ENCODE measurements at places on chromosomes 13 and 19.

- H3K36me3 ChIP-seq = no peaks in the 10 kb centered on the region
- H3K4me3 ChIP-seq = no peak overlapping the region
- no peaks in the 10 kb centered on the region for H3K4me1 ChIP-seq
- no peak overlapping the region for H3K27ac ChIP-seq
- H3K27me3 ChIP-seq = no peaks in the 10 kb centered on the region
- DNase-seq = no peak
These were observed 96.8 kb downstream of the SUCLA2 start for GRCh38 chr13:47904241-47904640.

- H3K36me3 ChIP-seq = no peaks in the 10 kb centered on the region
- no peak overlapping the region for H3K4me3 ChIP-seq
- no peak overlapping the region for H3K27ac ChIP-seq
- no peaks in the 10 kb centered on the region for H3K4me1 ChIP-seq
These were observed 340.4 kb upstream of the PCDH20 start for GRCh38 chr13:61756031-61756430.

- H3K4me3 ChIP-seq = no peak overlapping the region
- H3K36me3 ChIP-seq = no peaks in the 10 kb centered on the region
- no peak for DNase-seq
- H3K4me1 ChIP-seq = no peaks in the 10 kb centered on the region
These were observed 161.5 kb downstream of the KATNAL1 start for GRCh38 chr13:30145709-30146367.

DNA sequence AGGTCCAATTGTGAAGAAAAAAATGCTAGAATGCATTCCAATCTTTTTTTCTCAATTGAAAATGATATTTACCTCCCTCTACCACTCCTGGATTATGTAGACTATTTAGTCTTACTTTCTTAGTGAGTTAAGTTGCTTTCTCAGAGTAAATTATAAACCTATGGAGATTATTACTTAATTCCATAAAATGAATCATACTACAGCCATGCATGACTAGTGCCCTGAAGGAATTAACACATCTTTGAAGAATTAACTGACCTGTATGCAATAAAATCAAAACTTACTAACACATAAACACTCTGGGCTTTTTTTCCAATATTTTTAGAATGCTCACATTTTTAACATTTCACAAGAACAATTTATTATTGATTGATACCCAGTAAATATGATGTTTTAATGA, 379.4 kb upstream of the DACH1 start:
- H3K36me3 ChIP-seq = no peaks in the 10 kb centered on the region
- H3K4me1 ChIP-seq = no peaks in the 10 kb centered on the region
- H3K4me3 ChIP-seq = no peak overlapping the region
- no peaks in the 10 kb centered on the region for H3K27me3 ChIP-seq
- H3K27ac ChIP-seq = no peak overlapping the region
- no peak for DNase-seq

DNA sequence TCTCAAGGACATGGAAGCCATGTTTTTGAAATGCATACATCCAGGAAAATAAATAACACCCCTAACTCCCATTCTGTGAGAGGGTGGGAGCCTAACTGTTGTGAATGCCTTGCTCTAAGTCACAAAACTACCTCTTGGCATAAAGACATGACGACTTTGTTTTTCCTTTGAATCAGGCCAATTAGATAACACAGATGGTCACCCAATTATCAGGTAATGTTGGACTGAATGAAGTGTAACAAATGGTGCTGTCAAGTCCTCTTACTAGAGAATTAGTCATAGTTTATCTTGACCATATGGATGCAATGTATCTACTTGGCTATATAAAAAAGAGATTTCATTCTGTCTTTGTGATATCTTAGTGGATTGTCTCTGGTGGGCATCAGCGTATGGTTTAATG, 553.6 kb upstream of the ATXN8OS start:
- no peaks in the 10 kb centered on the region for H3K4me1 ChIP-seq
- H3K4me3 ChIP-seq = no peak overlapping the region
- H3K36me3 ChIP-seq = no peaks in the 10 kb centered on the region
- H3K27ac ChIP-seq = no peak overlapping the region

DNA sequence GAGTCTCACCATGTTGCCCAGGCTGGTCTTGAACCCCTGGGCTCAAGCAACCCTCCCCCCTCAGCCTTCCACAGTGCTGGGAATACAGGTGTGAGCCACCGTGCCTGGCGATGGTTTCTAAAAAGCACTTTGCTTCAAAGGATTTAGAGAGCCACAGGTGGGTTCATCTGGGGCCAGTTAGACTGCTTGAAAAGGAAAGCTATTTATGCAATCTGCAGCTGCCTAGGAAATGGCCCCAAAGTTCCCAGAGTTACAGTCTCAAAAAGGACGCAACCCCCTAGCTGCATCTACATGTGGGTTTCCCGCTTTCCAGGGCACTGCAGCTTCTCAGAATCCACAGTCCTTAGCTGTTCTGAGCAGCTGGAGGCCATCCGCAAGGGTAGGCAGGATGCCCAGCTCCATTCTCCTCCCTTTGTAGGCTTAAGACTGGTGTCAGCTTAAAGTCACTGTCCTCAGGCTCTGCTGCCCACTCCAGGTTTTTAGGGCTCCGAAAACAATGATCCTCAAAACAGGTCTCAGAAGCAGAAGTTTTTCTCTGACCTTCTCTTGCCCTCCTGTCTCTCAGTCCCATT, 41.4 kb downstream of the ZNF823 start:
- H3K27me3 ChIP-seq = no peaks in the 10 kb centered on the region
- peaks cover 10% of the 10 kb centered on the region for H3K4me1 ChIP-seq
- no peak for DNase-seq
- no peaks in the 10 kb centered on the region for H3K36me3 ChIP-seq
- H3K4me3 ChIP-seq = no peak overlapping the region
- no peak overlapping the region for H3K27ac ChIP-seq

GRCh38 chr13:98222081-98222554, 45.0 kb upstream of the RNF113B start:
- no peaks in the 10 kb centered on the region for H3K4me1 ChIP-seq
- H3K27me3 ChIP-seq = no peaks in the 10 kb centered on the region
- DNase-seq = no peak
- H3K27ac ChIP-seq = no peak overlapping the region

- DNase-seq = no peak
- no peak overlapping the region for H3K27ac ChIP-seq
- no peaks in the 10 kb centered on the region for H3K36me3 ChIP-seq
- no peaks in the 10 kb centered on the region for H3K27me3 ChIP-seq
- no peak overlapping the region for H3K4me3 ChIP-seq
- no peaks in the 10 kb centered on the region for H3K4me1 ChIP-seq
These were observed 87.8 kb downstream of the CCNA1 start for GRCh38 chr13:36520111-36520510.

DNA sequence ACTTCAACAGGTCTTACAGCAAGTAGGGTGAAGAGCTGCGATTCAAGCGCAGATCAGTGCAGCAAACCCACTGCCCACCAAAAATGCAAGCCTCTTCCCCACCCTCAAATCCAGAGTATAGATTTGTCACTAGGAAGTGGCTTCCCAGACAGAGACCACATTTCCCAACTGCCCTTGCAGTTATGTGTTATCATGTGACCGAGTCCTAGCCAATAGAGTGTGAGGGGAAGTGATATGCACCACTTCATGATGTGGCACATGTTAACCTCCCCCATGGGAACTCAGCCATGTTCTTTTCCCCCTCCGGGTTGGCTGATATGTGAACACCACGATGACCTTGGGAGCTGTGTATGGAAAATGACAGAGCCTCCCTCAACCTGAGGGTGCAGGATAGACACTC, 50.8 kb downstream of the MBD3L2B start:
- no peak overlapping the region for H3K4me3 ChIP-seq
- H3K4me1 ChIP-seq = no peaks in the 10 kb centered on the region
- H3K27ac ChIP-seq = no peak overlapping the region
- H3K27me3 ChIP-seq = no peaks in the 10 kb centered on the region
- no peak for DNase-seq
- no peaks in the 10 kb centered on the region for H3K36me3 ChIP-seq

- no peak for DNase-seq
- H3K27ac ChIP-seq = no peak overlapping the region
- no peaks in the 10 kb centered on the region for H3K36me3 ChIP-seq
- no peak overlapping the region for H3K4me3 ChIP-seq
- H3K4me1 ChIP-seq = no peaks in the 10 kb centered on the region
These were observed 36.1 kb upstream of the ANKRD10 start for GRCh38 chr13:110950819-110951570.

DNA sequence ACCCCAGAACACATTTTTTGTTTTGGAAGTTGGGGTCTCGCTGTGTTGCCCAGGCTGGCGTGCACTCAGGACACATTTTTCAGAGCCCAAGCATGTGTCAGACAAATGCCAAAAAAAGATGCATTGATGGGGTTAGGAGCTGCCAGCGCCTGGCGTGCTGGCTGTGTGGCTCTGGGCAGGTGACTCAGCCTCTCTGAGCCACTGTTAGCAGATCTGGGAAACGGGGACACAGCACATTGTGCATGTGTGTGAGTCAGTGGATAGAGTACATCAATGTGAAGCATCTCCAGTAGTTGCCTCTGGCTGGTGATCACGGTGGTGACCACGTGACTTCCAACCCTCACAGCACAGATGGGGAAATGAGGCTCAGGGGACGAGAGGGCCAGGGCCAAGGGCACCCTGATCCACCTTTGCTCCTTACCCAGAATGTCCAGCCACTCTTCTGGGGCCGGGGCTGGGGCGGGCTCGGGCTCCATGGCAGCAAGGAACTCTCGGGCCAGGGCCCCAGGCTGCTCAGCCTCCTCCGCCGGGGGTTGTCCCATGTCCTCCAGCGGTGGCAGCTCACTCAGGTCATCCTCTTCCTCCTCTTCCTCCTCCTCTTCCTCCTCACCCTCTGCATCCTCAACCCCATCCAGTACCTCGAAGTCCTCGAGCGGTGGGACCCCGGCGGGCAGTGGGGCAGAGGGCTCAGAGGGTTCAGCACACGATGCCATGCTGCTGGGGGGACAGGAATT, 1.9 kb downstream of the FKBP8 start:
- H3K4me3 ChIP-seq = no peak overlapping the region
- peak; percentile 17 for DNase-seq
- H3K36me3 ChIP-seq = peaks cover 53% of the 10 kb centered on the region
- peak overlapping the region; percentile 97 for H3K27ac ChIP-seq

DNA sequence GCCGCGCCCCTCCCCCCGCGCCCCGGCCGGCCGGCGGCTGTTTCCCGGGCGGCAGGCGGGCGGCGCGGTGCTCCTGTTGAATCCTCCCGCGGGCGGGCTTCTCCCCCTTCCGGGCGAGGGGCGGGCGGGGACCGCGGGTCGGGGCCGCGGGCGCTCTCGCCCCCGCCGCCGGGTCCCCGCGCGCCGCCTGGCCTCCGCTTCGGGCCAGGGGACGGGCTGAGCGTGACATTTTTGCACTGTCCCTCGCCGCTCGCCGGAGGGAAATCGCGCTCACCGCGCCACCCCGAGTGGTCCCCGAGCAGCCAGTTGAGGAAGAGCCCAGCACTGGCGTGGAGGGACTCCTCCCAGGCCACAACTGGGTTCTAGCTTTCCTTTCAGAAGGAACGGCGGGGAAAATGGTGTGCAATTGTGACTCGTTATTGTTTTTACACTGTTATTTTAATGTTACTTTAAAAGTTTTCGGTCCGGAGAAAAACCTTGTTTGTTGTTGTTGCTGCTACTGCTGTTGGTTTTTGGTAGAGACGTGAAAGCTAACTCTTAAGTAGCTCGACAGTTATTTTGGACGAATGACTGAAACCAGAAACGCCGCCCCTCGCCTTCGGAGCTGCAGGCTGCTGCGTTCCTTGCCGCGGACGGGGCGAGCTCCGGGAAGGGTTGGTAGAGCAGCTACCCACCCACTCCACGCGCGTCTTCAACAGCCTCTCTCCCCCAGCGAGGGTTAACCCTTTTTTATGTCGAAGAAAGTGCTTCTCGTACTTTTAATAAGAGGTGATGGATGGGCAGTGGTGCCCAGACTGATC, 959 bp downstream of the PDS5B start:
- H3K36me3 ChIP-seq = no peaks in the 10 kb centered on the region
- peak overlapping the region; percentile 98 for H3K27ac ChIP-seq
- peak overlapping the region; percentile 87 for H3K4me3 ChIP-seq
- H3K4me1 ChIP-seq = no peaks in the 10 kb centered on the region
- peak; percentile 59 for DNase-seq

DNA sequence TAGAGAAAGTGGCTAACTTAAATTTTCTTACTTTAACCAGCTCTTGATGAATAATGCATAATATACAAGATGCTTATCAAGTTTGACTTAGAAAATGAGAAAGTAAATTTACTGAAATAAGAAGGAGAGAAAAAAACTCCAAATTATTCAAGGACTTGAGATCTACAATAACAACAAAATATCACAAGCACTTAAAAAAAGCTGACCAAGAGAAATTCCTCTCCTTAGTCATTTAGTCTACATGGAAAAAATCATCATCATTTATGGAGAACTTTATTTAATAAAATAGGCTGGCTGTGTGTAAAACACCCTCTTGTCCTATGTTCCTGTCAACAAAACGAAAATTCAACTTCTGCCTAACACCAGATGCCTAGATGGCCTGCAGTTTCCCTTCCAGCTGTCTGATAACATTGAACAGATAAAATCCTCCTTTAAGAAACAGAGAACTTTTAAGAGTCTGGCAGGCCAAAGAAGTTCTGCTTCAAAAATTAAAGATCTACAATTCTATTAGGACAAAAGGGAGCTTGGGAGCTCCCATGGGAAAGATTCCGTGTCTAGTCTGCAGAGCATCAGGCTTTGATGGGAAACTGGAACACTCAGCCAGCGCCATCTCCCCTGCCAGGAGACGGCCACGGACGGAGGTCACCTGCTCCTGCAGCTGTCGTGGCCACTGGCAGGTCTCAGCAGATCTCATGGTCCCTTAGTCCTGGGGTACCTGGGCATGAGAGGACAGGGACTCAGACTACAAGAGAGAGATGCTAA, 37.9 kb upstream of the ATP11A start:
- DNase-seq = no peak
- H3K36me3 ChIP-seq = no peaks in the 10 kb centered on the region
- no peak overlapping the region for H3K4me3 ChIP-seq
- H3K27ac ChIP-seq = no peak overlapping the region

- no peak for DNase-seq
- H3K4me3 ChIP-seq = no peak overlapping the region
- H3K27ac ChIP-seq = peak overlapping the region; percentile 10
- H3K27me3 ChIP-seq = no peaks in the 10 kb centered on the region
These were observed 20.5 kb upstream of the FBXO27 start for GRCh38 chr19:39052846-39053245.

DNA sequence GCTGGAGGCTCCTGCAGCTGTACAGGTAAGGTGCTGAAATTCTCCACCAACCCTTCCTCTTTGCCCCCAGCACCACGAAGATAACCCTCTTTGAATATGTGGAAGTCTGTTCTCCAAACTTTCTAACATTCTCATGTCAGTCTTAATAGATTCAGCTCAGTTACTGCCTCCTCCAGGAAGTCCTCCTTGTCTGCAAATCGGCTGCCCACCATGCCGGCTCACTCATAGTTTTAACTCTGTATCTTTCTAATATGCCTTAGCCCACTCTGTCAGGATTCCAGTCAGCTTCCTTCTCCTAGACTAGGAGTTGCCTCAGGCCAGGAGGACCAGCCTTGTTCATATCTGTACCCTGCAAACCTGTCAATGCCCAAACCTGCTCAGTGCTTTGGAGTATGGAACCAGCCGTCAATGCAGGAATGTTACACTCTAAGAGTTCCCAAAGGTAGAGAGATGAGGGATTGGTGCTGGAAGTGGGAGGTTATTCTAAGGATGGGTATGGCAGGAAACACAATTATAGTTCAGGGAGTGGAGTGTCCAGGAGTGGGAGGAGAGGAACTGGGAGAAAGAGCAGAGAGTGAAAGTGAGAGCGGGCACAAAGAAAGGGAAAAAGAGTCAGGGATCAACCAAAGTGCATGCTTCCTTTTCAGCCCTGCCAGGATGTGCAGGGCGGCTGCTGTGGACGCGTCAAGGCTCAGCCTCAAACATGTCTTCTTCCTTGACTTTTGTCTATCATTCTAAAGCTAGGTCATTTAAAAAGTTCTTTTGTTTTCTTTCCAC, 38.0 kb upstream of the ALOX5AP start:
- no peak for DNase-seq
- no peaks in the 10 kb centered on the region for H3K4me1 ChIP-seq
- no peaks in the 10 kb centered on the region for H3K27me3 ChIP-seq
- H3K4me3 ChIP-seq = no peak overlapping the region
- no peaks in the 10 kb centered on the region for H3K36me3 ChIP-seq
